Activated CD8-positive, alpha-beta memory T cell treated with anti-CD3 and anti-CD28 coated beads, Interleukin-2, amount 50 U/mL, for 4 hours (primary cell): ENCODE measurements at places on chromosomes 7 and 10.

DNA sequence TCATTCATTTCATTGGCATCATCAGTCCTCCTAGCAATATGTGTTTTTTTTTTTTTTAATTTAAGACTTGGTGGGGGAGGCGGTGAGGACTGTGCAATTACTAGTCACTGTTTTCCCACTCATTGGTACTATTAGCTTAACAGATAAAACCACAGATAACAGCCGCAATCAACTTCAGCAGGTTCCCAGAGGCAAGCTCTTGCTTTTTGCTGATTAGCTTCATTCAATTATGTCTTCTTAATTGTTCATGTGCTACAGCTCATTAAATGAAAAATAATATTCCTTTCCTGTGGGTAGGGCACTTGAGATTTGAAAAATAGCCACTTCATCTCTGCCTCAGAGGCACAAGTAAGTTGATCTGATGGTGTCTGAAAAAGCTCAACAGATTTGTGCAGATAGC lies 215.5 kb downstream of the PCDH15 start:
- no peak for DNase-seq

GRCh38 chr7:23356726-23357125 lies 57.6 kb downstream of the MALSU1 start:
- no peak for DNase-seq

GRCh38 chr10:104923501-104923900 lies 282.4 kb downstream of the SORCS3 start:
- no peak for DNase-seq

DNA sequence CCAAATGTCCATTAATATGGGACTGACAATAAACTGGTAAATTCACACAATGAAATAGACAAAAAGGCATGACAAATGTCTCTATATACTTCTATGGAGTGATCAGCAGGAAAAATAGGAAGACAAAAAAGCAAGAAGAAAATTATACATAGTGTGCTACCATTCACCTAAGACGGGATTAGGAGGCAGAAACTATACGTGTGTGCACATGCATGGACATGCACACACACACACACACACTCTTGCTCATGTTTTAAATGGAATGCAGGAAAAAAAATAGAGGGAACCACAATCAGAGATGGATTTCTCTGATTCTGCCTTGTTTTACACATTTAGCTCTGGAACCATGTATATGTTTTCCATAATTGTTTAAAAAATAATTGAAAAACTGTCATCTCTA lies 119.0 kb downstream of the ZFAND4 start:
- no peak for DNase-seq

DNA sequence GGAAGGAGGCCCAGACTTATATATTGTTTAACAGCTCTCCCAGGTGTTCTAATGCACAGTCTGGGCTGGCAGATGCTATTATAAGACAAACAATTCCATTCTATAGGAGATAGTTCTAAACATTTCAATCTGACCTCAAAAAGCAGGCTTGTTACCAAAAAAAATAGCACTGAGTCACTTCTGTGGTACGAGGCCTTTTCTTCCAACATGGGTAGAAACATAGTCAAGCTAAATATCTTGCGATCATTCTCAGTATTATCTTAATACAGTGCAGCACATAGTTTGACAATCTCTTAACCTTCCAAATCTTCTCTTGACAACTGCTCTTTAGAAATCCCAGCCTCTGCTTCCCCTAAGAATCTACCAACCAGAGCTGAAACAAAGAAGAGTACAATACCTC lies 46.6 kb upstream of the MKX start:
- DNase-seq, result no peak

DNA sequence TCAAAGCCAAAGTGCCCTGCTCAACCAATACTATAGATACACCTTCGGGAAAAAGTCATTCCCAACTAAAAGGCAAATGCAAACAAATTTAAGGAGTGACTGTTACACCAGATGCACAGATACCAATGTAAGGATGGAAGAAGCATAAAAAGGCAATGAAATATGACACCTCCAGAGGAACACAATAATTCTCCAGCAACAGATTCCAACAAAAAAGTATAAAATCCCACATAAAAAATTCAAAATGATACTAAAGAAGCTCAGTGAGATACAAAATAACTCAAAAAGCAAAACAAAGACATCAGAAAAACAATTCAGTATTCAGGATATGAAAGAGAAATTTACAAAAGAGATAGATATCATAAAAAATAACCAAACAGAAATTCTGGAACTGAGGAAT lies 44.1 kb upstream of the ASAH2 start:
- no peak for DNase-seq

GRCh38 chr10:84392181-84392580 lies 63.8 kb downstream of the CCSER2 start:
- DNase-seq, result no peak

DNA sequence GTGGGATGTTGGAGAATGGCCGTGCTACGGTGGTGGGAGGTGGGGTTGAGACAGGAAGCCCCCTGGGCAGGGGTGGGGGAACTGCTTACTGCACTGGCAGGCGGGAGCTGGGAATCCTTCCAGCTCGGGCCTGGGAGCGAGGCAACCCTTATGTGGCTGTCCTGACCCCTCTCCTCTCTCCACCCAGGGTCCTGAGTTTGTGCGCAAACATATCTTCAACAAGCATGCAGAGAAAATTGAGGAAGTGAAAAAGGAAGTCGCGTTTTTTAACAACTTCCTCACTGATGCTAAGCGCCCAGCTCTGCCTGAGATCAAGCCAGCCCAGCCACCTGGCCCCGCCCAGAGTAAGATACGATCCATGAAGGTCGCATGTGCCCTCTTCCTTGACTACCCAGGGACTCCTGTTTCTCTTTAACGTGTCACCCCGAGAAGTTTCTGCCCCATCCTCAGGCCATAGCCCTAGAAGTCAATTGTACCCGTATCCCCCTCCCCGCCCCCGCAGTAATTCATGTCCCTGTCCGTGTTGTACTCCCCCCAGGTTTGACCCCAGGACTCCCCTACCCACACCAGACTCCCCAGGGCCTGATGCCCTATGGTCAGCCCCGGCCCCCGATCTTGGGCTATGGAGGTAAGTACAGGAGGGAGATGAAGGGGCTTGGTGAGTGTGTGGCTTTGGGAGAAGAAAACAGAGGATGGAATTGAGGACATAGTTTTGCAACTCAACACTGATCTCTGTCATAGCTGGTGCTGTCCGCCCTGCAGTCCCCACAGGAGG lies 1.8 kb downstream of the UFSP1 start:
- no peak for DNase-seq
